ENCODE measurements at places on chromosomes 5 and 9.

DNA sequence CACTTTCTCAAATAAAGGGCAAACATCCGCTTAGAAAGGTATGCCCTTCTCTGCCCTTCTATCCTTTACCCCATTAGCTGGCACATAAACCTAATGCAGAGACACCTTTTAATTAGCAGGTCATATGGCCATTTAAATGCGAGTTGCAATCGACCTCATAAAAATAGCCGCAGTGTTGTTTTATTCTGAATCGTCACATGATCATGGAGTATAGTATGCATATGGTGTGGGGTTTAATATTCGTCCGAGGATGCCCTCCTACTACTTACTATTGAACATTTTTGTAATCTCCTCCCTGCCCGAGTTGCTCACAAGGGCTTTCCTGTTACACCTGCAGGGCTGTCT lies 72.0 kb downstream of the PIK3R1 start:
- no peak for DNase-seq

- no peak for DNase-seq
These were observed 597 bp upstream of the CENPH start for GRCh38 chr5:69188811-69189161.

- DNase-seq: no peak
These were observed 125.8 kb upstream of the SLC12A2 start for GRCh38 chr5:127957701-127958239.

- no peak for DNase-seq
These were observed 39.8 kb upstream of the PTCH1 start for GRCh38 chr9:95556521-95556920.

DNA sequence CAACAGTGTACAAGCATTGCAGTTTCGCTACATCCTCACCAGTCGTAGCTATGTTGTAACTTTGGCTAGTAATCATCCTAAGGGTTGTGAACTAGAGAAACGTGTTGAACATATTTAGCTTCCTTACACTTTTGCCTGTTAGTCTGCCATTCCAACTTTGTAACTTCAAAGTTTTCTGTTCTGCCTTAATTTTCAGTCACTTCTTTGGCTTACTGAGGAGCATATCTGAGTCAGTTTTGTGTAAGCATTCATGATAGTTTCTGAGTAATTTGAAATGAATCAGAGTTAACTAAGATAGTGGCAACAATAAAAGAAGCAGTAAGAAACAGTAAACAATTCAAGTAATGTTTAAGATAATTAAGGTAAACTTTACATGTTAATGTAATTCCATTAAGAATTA lies 58.9 kb upstream of the MCCC2 start:
- DNase-seq: no peak

Data from Ammon's horn (tissue), 1 donor.